ENCODE measurements at places on chromosomes 7 and 10.

DNA sequence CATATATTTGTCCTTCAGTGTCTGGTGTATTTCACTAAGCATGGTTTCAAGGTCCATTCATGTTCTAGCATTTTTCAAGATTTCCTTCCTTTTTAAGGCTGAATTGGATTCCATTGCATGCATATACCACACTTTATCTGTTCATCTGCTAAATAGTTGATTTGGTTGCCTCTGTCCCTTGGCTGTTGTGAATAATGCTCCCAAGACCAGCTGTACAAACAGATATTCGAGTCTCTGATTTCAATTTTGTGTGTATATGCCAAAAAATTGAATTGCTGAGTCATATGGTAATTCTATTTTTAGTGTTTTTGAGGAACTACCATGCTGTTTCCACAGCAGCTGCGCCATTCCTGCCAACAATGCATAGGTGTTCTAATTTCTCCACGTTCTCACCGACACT lies 216.4 kb downstream of the NRG3 start:
- DNase-seq: no peak

DNA sequence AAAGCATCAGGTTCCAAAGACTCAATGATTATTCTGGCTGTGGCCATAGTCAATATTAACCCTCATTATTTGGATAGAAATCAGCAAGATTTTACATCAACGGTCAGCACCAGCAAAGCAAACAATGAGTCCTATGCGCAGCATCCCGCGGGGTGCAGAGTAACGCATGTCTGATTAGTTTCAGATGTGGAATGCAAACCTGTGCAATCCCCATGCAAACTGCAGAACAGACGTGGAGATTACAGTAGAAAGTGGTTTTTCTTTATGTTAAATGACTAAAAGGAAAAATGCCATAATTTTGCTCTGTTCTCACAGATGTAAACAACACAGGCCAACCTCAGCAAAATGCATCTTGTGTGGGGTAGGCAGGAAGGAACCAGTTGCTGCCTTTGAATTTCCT lies 258.1 kb upstream of the GRB10 start:
- DNase-seq: no peak

DNA sequence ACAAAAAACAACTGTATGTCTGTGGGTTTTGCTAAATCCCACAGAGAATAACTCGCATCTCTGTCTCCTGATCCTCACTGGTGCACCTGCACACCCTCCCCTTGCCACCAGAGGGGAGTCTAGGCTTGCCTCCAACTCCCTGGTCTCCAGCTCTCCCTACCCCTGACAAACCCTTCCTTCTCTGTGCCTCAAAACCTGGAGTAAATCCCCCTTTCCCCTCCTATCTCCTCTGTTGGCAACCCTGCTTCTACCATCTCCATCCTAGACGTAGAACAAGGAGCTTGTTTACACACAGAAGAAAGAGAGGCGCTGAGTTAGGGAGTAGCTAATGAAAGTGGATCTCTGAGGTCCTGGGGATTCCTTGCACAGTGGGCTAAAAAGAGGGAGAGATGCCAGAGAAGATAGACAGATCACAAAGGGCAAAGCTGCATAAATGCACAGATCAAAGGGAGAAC lies 6.0 kb downstream of the MBLAC1 start:
- no peak for DNase-seq

DNA sequence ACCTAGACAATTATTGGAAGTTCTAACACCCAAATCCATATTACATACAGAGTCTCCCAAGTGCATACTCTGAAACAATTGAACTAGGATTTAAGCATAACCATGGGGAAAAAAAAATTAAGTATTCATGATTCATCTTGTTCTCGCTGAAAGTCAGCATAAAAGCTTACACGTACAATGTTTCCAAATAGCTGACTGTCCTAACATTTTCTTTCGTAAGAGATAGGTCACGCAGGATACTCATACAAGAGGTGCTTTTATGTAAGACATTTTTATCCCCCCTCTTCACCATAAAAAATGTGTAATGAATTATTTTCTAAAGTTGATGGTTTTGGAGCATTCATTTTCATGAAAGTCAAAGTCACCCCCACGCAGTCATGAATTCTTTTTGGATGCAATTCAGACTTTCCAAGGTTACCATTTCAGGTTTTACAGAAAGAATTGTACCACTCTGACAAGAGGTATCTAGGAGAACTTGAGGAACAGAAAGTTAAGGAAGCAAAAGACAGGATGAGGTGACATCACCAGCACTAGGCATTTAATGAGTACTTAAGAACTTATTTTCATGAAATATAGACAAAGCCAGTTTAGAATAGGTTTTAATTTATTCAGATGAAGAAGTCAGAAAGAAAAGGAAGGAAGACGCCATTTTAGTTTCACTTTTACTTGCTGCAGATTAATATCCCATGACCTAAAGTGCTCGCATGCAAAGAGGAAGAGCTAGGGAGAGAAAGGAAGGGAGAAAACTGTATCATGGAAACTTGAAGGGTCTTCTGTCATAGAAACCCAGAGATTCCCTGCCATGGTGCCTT lies 55.8 kb downstream of the TMEM26 start:
- DNase-seq: no peak

DNA sequence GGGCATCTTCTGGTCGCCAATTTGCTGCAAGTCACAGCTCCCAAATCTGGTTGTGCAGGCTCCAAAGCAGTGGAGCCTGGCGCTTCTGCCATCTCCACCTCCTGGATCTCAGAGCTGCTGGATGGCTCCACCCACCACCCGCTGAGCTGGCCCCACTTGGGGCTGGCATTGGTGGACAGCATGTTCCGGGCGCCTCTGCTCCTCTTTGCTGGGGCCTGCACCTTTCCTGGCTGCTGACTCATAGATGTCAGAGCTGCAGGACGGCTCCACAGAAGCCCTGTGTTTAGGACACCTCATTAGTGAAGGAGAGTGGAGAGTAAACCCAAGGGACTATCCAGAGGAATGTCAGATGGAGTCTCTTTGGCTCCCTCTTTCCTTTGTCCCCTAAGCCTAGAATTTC lies 27.4 kb downstream of the MAPK8 start:
- no peak for DNase-seq

- no peak for DNase-seq
Observed at GRCh38 chr10:36683421-36683820, 442.0 kb upstream of the ANKRD30A start.

GRCh38 chr10:98041352-98042043 lies 11.1 kb upstream of the CRTAC1 start:
- DNase-seq: no peak

- no peak for DNase-seq
Observed at GRCh38 chr7:151987748-151988529, 31.7 kb downstream of the GALNTL5 start.

DNA sequence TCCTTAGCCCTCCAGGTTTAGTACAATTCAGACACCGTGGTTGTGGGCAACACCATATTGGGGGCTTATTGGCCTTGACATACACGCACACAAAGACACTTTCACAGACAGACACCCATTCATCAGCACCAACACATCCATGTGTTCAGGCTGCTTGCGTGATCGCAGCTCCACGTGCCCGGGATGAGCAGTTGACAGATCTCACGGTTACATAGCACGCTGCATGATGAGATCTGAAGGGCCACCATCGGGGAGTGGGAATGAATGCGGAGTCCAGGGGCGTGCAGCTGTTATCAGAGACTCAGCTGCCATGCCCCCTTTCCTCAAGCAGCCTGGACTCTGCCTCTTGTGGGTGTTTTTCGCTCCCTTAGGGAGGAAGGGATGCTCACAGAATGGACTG lies 285.2 kb downstream of the USP6NL start:
- no peak for DNase-seq

GRCh38 chr7:151517601-151518104 lies 2.0 kb downstream of the RHEB start:
- no peak for DNase-seq

DNA sequence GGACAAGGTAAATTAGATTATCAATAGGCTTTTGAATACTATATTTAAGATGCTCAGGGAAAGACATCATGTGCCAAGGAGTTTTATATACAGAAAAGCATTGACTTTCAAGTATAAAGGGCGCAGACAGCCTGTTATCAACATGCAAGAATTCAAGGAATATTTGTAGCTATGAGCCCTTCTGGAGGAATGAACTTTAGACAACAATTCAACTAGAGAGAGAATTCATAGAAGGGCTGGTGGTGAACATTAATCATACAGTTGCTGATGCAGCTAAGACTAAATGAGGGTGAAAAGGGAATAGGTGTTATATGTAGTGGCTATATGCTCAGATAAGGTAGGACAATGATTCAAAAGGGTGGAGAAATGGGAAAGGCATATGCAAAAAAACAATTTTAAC lies 41.2 kb downstream of the AOAH start:
- DNase-seq: no peak

DNA sequence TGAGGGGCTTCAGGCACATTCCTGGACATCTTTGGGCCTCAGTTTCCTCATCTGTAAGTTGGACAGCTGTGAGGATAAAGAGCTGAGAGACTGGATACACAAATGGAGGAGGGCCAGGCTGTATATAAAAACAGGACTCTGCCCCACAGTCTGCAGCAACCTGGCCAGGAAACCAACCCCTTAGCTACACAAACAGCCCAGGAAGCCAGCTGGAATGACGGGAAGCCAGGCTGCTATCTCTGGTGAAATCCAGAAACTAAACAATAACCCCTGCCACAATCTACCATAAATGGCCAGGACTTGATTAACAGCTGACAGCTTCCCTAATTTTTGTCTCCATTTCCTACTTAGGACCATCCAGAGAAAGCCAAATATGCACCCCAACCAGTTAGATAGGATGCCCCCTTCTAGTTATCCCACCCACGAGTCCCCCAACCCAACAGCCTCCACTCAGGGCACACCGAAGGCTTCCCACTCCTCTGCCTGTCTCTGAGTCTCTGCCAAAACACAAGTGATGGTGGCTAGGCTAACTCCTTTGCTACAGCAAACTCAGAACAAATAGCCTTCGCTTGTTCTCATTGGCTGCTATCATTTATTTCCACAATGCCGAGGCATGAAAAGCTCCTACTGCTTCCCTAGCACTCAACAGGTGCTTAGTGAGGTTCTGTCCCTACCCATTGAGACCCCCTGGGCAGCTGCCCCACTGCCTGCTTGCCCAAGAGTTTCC lies 110.0 kb upstream of the TCF7L2 start:
- DNase-seq: no peak

DNA sequence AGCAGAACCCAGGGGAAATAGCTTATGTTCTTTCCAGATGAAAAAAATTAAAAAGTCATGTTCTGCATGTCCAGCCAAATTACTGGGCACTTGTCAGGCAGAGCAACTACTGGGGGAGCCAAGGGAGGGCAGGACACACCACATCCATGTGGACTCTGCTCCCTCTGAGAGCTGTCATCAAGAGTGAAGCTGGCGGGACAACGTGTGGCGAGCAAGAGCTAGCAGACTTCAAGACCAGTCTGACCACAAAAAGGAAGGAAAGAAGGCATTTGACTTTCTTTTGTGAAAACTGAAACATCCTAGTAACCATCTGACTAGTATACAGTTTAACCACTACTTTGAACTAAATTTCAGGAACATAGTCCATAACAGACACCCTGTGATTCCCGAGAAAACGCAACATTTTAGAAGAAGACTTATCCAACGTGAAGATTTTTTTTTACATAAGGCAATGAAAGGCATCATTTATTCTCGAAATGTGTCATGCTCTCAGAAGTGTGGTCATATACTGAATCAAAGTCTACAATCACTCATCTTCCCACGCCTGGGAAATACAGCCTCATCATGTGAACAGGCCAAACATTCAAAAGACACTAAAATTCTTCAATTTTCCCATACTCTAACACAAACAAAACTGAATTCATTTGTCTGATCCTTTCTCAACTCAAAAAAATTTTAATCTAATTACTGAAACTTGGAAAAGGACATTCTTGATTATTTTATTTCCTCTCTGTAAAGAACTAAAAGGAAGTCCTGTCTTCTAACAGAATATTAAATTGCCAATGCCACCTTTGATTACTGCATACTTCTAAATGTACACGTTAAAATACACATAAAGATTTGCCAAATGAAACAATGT lies 15.5 kb downstream of the CYTH3 start:
- DNase-seq: no peak

GRCh38 chr7:139452958-139453672 lies 30.4 kb downstream of the KLRG2 start:
- no peak for DNase-seq

- DNase-seq: no peak
Observed at GRCh38 chr10:8298896-8299570, 244.5 kb downstream of the GATA3 start.

- no peak for DNase-seq
Observed at GRCh38 chr7:118472581-118472980, 248.1 kb downstream of the ANKRD7 start.
